Stimulated activated CD4-positive, alpha-beta T cell treated with anti-CD3 and anti-CD28 coated beads, Interleukin-4, amount 100 ng/mL, for 4 hours (primary cell): ENCODE measurements at places on chromosomes 3 and 15.

DNA sequence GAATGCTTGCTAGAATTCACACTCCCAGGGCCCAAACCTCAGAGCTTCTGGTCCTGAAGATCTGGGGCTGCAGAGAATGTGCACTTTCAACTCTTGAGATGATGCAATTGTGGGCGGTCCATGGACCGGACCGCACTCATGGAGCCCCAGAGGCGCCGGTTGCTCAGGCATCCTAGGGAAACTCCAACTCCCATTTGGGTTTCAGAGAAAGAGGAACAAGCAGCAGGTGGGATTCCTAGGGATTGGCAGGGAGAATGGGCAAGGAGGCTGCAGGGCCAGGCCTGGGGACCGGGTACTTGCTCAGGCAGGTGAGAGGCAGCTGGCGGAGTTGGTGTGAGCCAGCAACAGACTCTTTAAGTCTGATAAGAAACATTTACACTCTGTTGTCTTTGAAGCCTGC, 3.5 kb downstream of the NOX5 start:
- no peak for DNase-seq

DNA sequence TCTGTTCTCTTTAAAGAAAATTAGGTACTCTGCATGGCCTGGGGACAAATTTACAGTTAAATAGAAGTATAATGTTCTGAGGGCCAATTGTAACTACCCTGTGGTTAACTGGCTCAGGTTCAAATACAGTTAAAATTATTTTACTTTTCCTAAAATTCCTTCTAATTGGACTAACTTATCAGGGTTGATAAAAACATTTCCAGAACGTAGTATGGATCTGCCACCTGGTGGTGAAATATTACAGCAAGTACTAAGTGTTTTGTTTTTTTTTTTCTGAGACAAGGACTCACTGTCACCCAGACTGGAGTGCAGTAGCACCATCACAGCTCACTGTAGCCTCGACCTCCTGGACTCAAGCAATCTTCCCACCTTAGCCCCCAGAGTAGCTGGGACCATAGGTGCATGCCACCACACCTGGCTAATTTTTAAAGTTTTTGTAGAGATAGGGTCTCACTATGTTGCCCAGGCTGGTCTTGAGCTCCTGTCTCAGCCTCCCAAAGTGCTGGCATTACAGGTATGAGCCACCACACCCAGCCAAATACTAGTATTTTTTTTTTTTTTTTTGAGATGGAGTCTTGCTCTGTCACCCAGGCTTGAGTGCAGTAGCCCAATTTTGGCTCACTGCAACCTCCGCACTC, 29.2 kb downstream of the NEO1 start:
- no peak for DNase-seq

- no peak for DNase-seq
Measured at GRCh38 chr3:140019946-140020345, 85.0 kb downstream of the CLSTN2 start.

DNA sequence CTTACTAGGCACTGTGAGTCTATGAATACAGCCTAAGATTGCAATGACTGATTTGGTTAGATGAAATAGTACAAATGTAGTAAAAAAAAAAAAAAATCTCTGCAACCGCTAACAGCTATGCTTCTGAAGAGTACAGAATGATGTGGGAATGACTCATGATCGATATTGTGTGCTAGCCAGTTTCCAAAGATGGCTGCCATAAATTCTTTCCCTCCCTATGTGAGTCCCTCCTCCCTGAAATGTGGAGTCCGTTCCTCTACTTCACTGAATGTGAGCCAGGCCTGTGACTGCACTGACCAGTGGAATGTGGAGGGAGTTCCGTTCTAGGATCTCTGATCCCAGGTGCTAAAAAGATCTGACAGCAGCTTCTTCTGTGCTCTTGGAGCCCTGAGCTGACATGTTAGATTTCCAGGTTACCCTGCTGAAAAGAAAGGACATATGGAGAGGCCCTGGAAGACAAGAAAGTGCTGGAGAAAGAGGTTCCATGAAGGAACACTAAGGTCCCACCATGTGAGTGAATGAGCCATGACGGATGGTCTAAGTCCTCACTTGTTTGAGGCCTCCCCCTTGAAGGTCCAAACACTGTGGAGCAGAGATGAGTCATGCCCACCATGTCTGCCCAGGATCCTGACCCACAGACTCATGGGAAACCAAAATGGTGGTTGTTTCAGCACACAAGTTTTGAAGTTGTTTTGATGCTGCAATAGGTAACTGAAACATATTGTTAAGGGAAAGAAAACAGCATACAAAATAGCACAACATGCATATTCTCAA, 46.3 kb downstream of the DGKG start:
- no peak for DNase-seq

- DNase-seq, result no peak
Measured at GRCh38 chr3:18419232-18419631, 5.9 kb downstream of the SATB1 start.

DNA sequence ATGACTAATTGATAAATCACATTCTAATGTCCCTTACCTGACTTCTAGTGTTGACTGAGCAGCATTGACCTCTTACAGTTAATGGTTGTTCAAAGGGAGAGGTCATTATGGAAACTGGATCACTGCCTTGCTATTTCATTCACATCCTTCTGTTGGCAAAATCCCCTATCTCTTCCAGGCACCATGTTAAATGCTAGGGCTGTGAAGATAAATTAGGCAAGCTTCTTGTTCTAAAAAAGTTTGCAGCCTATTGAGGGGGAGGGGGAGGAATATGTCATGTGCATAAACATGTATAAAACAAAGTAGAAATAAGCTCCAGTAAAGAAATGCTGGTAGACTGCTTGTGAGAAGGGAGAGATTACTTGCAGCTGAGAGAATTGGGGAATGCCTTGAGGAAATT, 84.8 kb upstream of the MLF1 start:
- DNase-seq, result no peak

GRCh38 chr3:45986303-45986982, 9.2 kb downstream of the FYCO1 start:
- DNase-seq, result no peak

- no peak for DNase-seq
Measured at GRCh38 chr3:3893590-3893989, 94.4 kb downstream of the LRRN1 start.

DNA sequence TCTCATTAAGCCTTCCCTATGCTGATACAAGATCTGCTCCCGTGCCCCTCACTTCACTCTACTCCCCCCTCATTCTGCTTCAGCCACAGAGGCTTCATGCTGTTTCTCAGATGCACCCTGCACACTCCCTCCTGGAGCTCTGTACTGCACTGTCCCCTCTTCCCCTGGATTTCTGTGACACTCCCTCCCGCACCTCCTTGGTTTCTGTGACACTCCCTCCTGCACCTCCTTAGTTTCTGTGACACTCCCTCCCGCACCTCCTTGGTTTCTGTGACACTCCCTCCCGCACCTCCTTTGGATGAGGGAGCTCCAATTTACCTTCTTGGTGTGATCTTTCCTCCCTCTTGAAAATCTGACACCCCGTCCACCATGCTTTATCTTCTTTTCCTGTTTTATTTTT, 28.2 kb downstream of the BDH1 start:
- no peak for DNase-seq

DNA sequence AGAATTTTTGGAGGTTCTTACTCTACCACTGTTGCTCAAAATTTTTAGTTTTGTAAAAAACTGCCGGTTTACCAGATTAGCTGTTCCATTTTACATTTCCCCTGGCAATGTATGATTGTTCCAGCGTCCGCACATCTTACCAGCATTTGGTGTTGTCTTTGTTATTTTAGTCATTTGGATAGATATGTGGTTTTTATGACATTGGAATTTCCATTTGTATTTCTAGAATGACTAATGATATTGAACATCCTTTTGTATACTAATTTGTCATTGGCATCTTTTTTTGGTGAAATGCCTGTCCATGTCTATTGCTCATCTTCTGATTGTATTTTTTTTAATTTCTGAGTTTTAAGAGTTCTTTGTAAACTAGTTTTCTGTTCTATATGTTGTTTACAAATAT, 28.5 kb downstream of the LRRC28 start:
- no peak for DNase-seq

GRCh38 chr15:75352186-75353080, 5.6 kb downstream of the NEIL1 start:
- no peak for DNase-seq
